Umbilical cord (tissue), 2 donors: ENCODE measurements at places on chromosomes 11 and 22. TPM values are rescaled to one million over a fixed set of nuclear protein-coding genes. Genes with fewer than 3 reads are reported as not detected.

GRCh38 chr11:17699147-17700114 lies 19.9 kb upstream of the MYOD1 start:
- peak; percentile 70 for DNase-seq

The P4HA3 gene
- total RNA-seq: 24.6 TPM

- no peak for DNase-seq
Observed at GRCh38 chr11:10984250-10984649, 126.4 kb upstream of the ZBED5 start.

DNA sequence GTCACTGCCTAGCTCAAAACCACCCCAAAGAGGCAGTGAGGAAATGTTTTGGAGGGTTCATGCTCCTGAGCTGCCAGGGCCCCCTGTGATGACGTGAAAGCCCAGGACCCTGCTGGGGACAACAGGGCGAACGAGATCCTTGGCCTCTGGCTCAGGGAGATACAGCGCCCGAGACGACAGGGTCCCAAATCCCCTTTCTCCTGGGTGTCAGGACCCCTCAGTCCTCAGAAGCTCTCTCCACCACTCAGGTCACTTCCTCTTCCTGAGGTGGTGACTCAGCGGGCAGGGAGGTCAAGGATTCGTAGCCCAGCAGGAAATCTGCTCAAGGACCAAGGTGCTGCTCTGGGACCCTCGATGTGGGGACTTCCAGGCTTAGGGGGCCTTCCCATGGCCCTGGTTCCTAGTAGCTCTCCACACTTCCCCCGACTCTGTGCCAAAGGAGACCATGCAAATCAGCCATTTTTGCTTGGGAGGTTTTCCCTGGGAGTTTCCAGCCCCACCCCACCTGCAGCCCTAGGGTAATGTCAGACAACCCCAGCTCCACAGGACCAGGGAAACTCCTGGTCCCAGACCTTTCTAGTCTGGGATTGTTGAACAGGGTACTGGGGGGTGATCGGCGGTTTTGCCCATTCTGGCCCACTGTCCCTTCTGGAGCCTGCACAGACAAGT lies 12.8 kb downstream of the BCL9L start:
- no peak for DNase-seq

The OR51B2 gene
- 2.9 TPM for total RNA-seq

The TREH gene
- not detected for total RNA-seq

The KCNJ1 gene
- total RNA-seq: 2.6 TPM

The LDLRAD3 gene
- total RNA-seq: 28.9 TPM

The MCM5 gene
- 16.4 TPM for total RNA-seq
